ENCODE measurements at places on chromosomes 6 and 20.

GRCh38 chr6:18861204-18861603 lies 474.1 kb downstream of the RNF144B start:
- DNase-seq, result no peak

DNA sequence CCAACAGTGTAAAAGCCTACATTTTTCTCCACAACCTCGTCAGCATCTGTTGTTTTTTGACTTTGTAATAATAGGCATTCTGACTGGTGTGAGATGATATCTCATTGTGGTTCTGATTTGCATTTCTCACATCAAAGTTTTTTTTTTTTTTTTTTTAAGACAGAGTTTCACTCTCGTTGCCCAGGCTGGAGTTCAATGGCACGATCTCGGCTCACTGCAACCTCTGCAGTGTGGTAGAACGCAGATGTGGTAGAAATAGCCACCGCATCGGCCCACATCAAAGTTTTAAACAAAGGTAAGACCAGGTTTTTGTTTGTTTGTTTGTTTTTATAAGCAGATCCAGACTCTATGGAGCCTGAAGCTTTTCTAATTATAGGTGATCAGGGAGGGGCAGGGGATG lies 12.7 kb upstream of the PPP1R3G start:
- no peak for DNase-seq

GRCh38 chr20:19501476-19502115 lies 256.5 kb upstream of the RIN2 start:
- no peak for DNase-seq

DNA sequence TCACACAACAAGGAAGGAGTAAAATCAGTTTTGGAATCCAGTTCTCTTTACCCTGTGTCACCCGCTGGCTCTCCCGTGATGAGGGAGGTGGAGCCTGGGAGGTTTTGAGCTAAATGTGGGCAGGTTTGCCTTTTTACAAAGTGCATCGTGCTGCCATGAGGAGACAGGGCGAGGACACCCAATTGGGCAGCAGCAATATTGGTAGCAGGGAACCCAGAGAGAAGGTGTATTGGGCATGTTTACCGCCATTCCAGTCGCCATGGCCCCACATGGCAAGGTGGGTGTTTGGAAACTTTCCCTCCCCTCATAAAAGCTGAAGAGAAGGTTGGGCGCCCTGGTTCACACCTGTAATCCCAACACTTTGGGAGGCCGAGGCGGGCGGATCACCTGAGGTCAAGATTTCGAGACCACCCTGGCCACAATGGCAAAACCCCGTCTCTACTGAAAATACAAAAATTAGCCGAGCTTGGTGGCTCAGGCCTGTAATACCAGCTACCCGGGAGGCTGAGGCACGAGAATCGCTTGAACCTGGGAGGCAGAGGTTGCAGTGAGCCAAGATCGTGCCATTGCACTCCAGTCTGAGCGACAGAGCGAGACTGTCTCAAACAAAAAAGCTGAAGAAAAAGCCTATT lies 3.5 kb upstream of the UBE2V1 start:
- no peak for DNase-seq

- no peak for DNase-seq
These were observed 119.8 kb downstream of the RFX6 start for GRCh38 chr6:116996842-116997241.

DNA sequence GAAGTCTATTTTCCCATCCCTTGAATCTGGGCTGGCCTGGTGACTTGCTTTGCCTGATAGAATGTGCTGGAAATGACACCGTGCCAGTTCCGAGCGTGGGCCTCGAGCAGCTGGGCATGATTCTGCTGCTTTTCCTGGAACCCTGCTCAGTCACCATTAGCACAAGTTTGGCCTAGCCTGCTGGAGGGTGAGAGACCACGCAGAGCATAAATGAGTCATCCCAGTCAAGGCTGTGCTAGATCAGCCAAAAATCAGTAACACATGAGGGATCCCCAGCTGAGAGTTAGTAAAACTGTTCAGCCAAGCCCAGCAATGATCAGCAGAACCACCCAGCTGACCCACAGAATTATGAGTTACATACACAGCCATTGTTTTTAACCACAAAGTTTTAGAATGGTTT lies 74.8 kb upstream of the TOP1 start:
- DNase-seq, result no peak

DNA sequence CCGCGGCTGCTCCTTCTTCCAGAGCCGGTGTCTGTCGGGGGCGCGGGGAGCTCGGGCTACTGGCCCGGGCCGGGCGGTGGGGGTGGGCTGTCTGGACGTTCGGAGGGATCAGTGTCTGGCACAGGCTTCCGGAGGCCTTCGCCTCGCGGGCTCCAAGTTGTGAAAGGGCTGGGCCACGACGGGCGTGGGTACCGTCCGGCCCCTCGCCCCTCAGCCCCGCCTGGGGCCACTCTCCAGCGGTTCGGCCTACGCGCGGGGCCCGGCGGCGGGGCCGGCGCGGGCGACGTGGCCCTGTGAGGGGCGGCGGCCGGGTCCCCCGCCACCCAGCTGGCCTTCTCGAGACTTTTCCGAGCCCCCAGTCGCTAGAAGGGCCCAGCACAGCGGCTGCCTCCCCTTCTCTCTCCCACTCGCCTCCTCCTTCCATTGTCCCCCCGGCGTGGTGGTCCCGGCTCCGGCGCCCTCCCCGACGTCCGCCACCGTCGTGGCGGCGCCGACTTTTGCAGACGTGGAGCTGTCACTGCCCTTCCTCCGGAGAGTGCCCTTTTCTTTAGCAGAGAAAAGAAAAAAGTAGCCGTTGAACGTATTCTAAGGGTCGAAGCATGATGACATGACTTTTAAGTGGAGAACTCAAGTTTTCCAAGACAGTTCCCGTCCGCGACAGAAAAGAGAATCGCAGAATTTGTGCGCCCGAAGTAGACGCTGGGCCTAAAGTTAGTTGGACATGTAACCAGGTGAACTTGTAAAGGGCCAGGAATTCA lies 571 bp downstream of the ITCH start:
- DNase-seq, result no peak

DNA sequence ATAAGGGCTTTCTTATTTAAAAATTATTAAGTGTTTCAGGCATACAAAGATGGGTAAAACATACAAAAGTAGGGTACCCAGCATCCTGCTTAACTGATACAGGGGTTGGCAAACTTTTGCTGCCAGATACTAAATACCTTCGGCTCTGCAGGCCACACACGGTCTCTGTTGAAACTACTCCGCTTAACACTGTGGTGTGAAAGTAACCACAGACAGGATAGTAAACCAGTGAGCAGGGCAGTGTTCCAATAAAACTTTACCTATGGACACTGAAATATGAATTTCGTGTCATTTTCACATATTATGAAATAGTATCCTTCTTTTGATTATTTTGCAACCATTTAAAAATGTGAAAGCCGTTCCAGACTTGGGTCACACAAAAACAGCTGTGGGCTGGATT lies 92.4 kb downstream of the EYA2 start:
- DNase-seq, result no peak

- peak; percentile 65 for DNase-seq
These were observed 100.9 kb downstream of the OPRM1 start for GRCh38 chr6:154139892-154140291.

DNA sequence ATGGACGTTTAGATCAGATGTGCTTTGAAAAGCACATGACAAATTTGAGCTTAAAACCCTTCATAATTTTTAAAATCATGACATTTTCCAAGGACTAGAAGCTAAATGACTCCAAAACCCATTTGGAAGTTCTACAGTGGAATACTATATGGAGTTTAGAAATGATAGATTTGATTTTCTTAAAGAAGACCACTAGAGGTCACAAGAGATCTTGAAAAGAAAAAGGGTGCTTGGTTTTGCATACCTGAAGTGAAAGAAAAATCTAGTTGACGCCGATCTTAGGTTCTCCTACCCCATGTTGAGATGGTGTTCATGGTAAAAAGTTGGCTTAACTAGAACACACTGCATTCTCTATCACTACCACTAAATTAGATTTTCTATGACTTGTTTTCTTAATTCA lies 31.5 kb downstream of the CFAP61 start:
- no peak for DNase-seq

DNA sequence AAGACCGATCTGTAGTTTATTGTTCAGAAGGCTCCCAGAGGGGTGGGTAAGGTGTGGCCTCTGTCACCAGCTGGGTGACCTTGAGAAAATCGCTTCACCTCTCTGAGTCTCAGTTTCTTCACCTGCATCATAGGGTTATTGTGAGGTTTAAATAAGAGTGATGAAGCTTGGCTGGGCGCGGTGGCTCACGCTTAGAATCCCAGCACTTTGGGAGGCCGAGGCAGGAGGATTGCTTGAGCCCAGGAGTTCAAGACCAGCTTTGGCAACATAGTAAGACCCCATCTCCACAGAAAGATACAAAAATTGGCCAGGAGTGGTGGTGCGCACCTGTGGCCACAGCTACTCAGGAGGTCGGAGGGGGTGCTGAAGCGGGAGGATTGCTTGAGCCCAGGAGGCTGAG lies 36.0 kb downstream of the VSTM2L start:
- DNase-seq, result no peak

Data from CD4-positive, alpha-beta T cell treated with Interferon gamma for 1 hour (primary cell).